CD4-positive, CD25-positive, alpha-beta regulatory T cell (primary cell): ENCODE measurements at places on chromosomes 7 and 10.

- no peak overlapping the region for H3K27ac ChIP-seq
- no peak for DNase-seq
- no peaks in the 10 kb centered on the region for H3K36me3 ChIP-seq
Observed at GRCh38 chr10:101451261-101451660, 97.3 kb downstream of the BTRC start.

DNA sequence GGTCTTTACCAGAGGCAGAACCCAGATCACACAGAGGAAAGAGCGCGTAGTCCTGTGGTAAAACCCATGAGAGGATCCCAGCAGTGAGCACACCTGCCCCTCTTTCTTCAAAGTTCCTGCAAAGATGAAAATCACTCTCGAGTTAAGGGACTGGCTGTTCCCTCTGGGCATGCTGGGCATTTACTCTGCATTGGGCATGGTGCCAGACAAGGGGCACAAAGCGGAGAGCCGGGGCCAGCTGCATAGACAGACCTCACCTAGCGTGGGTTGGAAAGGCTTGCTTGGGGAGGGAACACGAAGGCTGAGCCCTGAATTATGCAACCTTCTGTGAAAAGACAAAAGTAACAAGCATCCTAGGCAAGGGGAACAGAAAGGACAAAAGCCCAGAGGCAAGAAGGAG, 120.0 kb upstream of the TCERG1L start:
- H3K4me3 ChIP-seq = no peak overlapping the region
- no peak for DNase-seq
- no peaks in the 10 kb centered on the region for H3K4me1 ChIP-seq

DNA sequence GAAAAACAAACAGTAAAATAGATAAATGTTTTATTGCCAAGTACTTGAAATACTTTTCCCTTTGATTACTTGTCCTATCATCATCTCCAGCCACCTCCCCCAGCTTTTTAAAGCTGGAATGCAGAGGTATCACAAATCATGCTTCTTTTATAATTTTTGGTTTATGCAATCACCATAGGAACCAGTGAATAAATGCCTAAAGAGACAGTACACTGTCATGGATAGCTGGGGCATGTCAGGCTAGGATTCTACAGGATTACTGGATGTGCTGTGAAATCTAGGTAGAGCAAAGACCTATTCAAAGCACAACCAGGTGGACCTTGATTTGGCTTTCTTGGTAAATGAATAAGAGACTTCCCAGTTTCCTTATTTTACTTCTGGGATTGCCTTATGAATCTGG, 158.6 kb downstream of the ELAPOR2 start:
- no peaks in the 10 kb centered on the region for H3K27me3 ChIP-seq
- no peaks in the 10 kb centered on the region for H3K4me1 ChIP-seq
- no peak overlapping the region for H3K4me3 ChIP-seq
- no peak for DNase-seq

DNA sequence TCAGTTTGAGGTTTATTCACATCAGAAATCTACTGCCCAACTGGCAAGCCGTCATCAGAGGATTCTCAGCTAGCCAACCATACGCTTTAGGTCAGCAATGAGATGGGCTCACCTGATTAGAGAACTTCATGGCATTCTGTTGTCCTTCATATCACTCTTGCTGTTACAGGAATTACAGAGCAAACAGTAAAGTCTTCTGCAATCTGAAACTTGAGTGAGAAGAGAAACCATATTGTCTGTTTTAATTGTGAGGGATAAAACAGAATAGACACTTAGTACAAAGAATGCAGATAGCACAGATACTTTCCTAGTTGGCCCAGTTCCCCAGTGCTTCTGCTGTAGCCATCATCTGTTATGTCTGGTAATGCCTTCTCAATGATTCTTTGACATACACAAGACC, 366.6 kb downstream of the EXOC4 start:
- H3K36me3 ChIP-seq = no peaks in the 10 kb centered on the region
- no peaks in the 10 kb centered on the region for H3K27me3 ChIP-seq
- H3K4me3 ChIP-seq = no peak overlapping the region
- H3K4me1 ChIP-seq = no peaks in the 10 kb centered on the region

GRCh38 chr7:21029006-21029405, 242.3 kb upstream of the SP8 start:
- no peaks in the 10 kb centered on the region for H3K4me1 ChIP-seq
- no peaks in the 10 kb centered on the region for H3K36me3 ChIP-seq
- H3K27me3 ChIP-seq = no peaks in the 10 kb centered on the region
- H3K4me3 ChIP-seq = no peak overlapping the region
- H3K27ac ChIP-seq = no peak overlapping the region

DNA sequence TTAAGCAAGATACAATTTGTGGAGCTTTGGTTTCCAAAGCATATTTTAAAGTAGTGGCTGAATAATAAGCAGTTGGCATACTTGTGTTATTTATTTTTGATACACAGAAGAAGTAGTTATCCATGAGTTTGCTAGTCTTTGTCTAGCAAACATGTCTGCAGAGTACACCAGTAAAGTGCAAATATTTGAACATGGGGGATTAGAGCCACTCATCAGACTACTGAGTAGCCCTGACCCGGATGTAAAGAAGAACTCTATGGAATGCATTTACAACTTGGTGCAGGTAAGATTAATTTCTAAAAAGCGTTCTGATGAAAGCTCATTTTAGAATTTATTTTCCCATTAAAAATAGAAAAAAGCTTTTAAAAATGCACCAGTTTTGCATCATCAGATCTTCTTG, 31.4 kb downstream of the ARMC3 start:
- H3K27ac ChIP-seq = no peak overlapping the region
- DNase-seq = no peak
- H3K27me3 ChIP-seq = peaks cover 6% of the 10 kb centered on the region
- H3K4me1 ChIP-seq = no peaks in the 10 kb centered on the region
- H3K36me3 ChIP-seq = no peaks in the 10 kb centered on the region

GRCh38 chr10:118471863-118472262, 123.6 kb downstream of the PRLHR start:
- H3K4me3 ChIP-seq = no peak overlapping the region
- no peak for DNase-seq
- H3K27me3 ChIP-seq = peaks cover 1% of the 10 kb centered on the region
- H3K36me3 ChIP-seq = no peaks in the 10 kb centered on the region

GRCh38 chr10:112790921-112791320, 159.1 kb upstream of the TCF7L2 start:
- no peak for DNase-seq
- no peaks in the 10 kb centered on the region for H3K4me1 ChIP-seq
- H3K36me3 ChIP-seq = no peaks in the 10 kb centered on the region
- H3K27me3 ChIP-seq = no peaks in the 10 kb centered on the region

GRCh38 chr7:111138193-111138569, 47.3 kb downstream of the LRRN3 start:
- H3K36me3 ChIP-seq = no peaks in the 10 kb centered on the region
- peak; percentile 89 for DNase-seq
- H3K27me3 ChIP-seq = no peaks in the 10 kb centered on the region
- H3K4me1 ChIP-seq = peaks cover 13% of the 10 kb centered on the region
- peak overlapping the region; percentile 56 for H3K4me3 ChIP-seq

DNA sequence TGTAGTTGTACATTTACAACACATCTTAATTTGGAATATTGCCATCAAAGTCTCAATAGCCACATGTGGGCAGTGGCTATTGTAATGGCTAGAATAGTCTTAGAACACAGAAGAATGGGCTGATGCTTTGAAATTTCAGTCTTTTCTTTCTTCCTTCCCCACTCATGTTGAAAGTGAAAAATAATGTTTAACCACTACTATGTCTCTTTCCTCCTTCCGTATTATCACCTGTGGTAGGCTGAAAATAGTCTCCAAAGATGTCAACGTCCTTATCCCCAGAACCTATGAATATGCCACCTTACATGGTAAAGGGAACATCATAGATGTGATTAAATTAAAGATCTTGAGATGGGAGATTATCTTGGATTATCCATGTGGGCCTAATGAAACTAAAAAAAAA, 154.0 kb downstream of the SUGCT start:
- no peaks in the 10 kb centered on the region for H3K36me3 ChIP-seq
- H3K4me3 ChIP-seq = no peak overlapping the region
- no peak for DNase-seq
- no peaks in the 10 kb centered on the region for H3K27me3 ChIP-seq

GRCh38 chr7:133742709-133743538, 384.2 kb upstream of the LRGUK start:
- no peaks in the 10 kb centered on the region for H3K36me3 ChIP-seq
- H3K27me3 ChIP-seq = no peaks in the 10 kb centered on the region
- no peak for DNase-seq
- H3K4me1 ChIP-seq = no peaks in the 10 kb centered on the region
- no peak overlapping the region for H3K4me3 ChIP-seq

DNA sequence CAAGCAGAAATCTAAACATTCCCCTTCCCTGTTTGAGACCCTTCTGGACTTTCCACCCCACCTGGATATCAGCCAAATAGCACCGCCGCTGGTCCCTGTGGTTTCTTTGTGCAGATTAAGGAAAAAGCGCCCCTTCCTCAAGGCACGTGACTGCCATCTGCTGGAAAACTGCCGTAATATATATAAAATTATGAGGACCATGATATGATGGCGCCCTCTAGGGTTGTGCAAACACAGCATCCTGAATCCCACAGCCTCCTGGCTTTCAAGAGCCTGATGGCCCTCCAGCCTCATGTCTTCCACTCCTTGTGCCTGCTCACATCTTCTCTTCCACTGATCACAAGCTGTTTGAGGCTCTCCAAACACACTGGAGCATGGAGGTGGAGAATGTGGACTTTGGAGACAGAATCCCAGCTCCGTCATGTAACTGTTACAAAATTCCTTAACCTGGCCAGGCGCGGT, 121.3 kb downstream of the MYL10 start:
- H3K36me3 ChIP-seq = no peaks in the 10 kb centered on the region
- DNase-seq = no peak
- H3K27me3 ChIP-seq = no peaks in the 10 kb centered on the region
- H3K4me1 ChIP-seq = no peaks in the 10 kb centered on the region

- DNase-seq = no peak
- no peaks in the 10 kb centered on the region for H3K36me3 ChIP-seq
- no peak overlapping the region for H3K27ac ChIP-seq
- peaks cover 3% of the 10 kb centered on the region for H3K27me3 ChIP-seq
- H3K4me1 ChIP-seq = no peaks in the 10 kb centered on the region
Observed at GRCh38 chr10:2885288-2886278, 181.8 kb upstream of the PFKP start.

GRCh38 chr10:110885932-110886674, 14.4 kb downstream of the PDCD4 start:
- DNase-seq = no peak
- peak overlapping the region; percentile 42 for H3K27ac ChIP-seq
- no peaks in the 10 kb centered on the region for H3K27me3 ChIP-seq
- H3K36me3 ChIP-seq = peaks cover 89% of the 10 kb centered on the region
- H3K4me1 ChIP-seq = peaks cover 26% of the 10 kb centered on the region
- H3K4me3 ChIP-seq = peak overlapping the region; percentile 20

- H3K36me3 ChIP-seq = no peaks in the 10 kb centered on the region
- H3K27ac ChIP-seq = no peak overlapping the region
- no peak overlapping the region for H3K4me3 ChIP-seq
- no peaks in the 10 kb centered on the region for H3K4me1 ChIP-seq
- H3K27me3 ChIP-seq = no peaks in the 10 kb centered on the region
Observed at GRCh38 chr7:120360918-120361317, 87.9 kb downstream of the KCND2 start.

- H3K27ac ChIP-seq = no peak overlapping the region
- DNase-seq = no peak
- no peak overlapping the region for H3K4me3 ChIP-seq
- no peaks in the 10 kb centered on the region for H3K27me3 ChIP-seq
Observed at GRCh38 chr10:57202356-57202755, 841.3 kb upstream of the ZWINT start.

DNA sequence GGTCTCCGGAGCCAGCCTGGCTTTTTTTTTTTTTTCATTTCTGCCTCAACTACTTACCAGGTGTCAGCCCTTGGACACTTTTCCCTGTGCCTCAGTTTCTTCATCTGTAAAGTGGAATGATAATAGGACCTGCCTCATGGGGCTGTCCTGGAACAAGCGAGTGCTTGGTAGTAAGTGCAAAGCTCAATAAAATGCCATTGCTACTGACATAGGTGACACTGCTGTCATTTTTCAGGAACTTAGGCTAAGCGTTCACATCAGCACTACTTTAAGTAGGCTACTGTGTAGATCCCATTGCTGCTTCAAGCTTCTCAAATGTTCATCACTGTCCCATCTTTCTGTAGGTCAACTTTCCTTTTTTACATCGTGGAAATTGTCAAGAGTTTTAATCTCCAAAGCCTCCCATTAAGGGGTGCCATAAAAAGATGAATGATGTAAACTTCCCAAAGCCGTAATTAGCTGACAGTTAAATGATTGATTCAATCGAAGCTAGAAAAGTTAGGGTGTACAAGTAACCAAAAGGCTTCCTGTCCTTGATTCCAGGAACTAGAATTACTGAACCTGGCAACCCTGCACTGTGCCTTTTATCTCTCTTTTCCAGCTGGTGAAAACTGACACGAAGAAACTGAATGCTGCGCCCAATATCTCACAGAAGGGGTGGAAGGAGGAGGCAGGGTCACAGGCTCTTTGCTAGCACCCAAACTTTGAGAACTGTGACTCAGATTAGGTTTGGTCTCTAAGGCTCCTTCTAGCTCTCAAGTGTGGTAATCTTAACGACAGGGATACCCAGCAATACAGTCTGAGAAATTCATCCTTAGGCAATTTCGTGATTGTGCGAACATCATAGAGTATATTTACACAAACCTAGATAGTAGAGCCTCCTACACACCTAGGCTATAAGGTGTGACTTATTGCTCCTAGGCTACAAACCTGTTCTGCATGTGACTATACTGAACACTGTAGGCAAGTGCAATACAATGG, 861 bp upstream of the USP6NL start:
- H3K36me3 ChIP-seq = no peaks in the 10 kb centered on the region

- DNase-seq = no peak
- H3K36me3 ChIP-seq = no peaks in the 10 kb centered on the region
- H3K4me1 ChIP-seq = no peaks in the 10 kb centered on the region
- no peaks in the 10 kb centered on the region for H3K27me3 ChIP-seq
- H3K4me3 ChIP-seq = no peak overlapping the region
- no peak overlapping the region for H3K27ac ChIP-seq
Observed at GRCh38 chr7:28980451-28981160, 22.5 kb upstream of the TRIL start.

DNA sequence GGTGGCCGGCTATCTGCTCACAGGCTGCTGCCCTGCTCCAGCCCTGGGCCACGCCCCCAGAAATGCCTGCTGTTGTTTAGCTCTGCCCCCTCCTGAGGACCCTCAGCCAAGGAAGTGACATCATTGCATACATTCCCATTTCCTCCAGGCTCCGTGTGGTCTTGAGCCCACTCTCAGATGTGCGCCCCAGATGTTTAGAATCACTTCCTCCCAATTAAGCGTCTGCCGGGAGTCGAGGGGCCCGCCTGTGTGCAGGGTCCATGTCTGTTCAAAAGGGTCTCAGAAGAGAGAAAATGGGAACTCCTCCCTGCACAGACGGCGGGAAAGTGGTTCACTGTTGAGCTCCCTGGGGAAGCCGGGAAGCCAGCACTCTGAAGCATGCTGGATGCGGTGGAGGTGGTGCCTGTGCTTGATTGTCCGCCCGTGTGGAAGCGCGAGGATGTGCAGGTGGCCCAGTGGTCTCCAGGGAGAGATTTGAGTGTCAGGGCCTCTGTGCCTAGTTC, 116.9 kb upstream of the PPIF start:
- no peaks in the 10 kb centered on the region for H3K36me3 ChIP-seq
- no peaks in the 10 kb centered on the region for H3K27me3 ChIP-seq
- no peaks in the 10 kb centered on the region for H3K4me1 ChIP-seq
- no peak overlapping the region for H3K27ac ChIP-seq

GRCh38 chr10:102661658-102662028, 17.4 kb downstream of the TRIM8 start:
- no peaks in the 10 kb centered on the region for H3K27me3 ChIP-seq
- peaks cover 34% of the 10 kb centered on the region for H3K4me1 ChIP-seq
- peak overlapping the region; percentile 60 for H3K27ac ChIP-seq
- no peak overlapping the region for H3K4me3 ChIP-seq
- peaks cover 11% of the 10 kb centered on the region for H3K36me3 ChIP-seq
- no peak for DNase-seq

GRCh38 chr10:127298381-127298780, 102.0 kb upstream of the INSYN2A start:
- H3K27me3 ChIP-seq = no peaks in the 10 kb centered on the region
- peaks cover 8% of the 10 kb centered on the region for H3K4me1 ChIP-seq
- H3K27ac ChIP-seq = no peak overlapping the region
